ENCODE measurements at places on chromosomes 11 and 22.

- peak; percentile 31 for DNase-seq
Measured at GRCh38 chr11:66641834-66642233, 3.3 kb downstream of the RBM4 start.

DNA sequence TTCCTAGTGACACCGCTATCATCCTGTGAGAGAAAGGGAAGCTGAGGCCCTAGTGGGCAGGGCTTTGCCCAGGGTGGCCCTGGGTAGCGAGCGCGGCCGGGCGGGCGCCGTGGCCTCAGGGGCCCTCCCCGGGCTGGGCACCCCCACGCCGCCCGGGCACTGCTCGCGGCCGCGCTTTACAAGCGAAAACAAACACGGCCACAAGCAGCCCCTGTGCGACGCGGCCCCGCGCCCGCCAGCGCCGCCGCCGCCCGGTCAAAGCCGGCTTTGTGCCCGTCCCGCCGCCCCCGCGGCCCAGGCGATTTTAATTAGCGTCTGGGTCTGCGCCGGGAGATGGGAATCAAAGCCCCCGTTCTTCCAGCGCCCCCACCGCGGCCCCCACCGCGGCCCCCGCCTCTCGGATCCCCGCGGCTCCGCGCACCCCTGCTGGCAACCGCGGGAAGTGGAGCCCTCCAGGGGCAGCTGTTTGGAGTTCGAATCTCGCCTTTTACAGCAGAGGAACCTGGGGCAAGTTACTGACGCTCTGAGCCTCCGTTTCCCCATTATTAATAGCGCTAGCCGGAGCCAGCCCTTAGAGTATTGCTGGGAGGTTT lies 47.9 kb downstream of the CHRDL2 start:
- DNase-seq = peak; percentile 25

DNA sequence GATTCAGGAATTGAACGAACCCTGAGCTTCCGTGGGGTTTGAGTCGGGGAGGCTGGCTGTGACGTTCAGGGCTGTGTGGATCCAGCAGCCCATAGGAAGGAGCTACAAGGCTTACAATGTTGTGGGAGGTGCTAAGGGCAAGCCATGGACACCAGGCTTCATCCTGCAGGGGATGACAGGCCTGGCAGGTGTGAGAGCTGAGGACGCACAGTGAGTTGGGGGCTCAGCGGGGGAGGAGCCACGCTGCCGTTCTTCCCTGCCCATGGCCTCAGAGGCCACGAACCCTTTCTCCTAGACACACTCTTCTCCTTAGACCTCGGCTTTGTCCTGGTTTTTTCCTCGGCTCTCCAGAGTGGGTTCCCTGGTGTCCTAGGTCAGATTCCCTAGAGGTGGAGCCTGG lies 113.3 kb upstream of the SLC22A12 start:
- no peak for DNase-seq

- peak; percentile 15 for DNase-seq
Measured at GRCh38 chr22:31378123-31378522, 21.3 kb upstream of the DRG1 start.

DNA sequence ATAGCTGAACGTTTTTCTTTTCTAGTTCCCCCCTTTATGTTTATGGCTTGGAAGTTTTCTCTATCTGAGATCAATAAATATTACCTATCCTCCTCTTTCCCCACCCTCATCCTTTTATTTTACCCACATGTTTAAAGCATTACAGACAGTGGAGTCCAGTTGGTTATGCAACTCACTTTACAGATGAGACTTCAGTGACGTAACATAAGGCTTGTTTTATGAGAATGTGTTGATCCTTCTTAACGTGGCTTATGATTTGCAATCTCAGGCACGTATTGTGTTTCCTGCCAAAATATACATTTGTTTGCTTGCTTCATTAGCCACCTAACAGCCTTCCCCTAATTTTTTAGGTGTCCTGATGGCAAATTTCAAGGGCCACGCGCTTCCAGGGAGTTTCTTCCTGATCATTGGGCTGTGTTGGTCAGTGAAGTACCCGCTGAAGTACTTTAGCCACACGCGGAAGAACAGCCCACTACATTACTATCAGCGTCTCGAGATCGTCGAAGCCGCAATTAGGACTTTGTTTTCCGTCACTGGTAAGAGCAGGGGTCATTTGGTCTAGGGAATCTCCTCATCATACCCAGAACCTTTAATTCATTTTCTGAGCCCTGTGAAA lies 36.6 kb downstream of the TMEM45B start:
- DNase-seq = peak; percentile 36

DNA sequence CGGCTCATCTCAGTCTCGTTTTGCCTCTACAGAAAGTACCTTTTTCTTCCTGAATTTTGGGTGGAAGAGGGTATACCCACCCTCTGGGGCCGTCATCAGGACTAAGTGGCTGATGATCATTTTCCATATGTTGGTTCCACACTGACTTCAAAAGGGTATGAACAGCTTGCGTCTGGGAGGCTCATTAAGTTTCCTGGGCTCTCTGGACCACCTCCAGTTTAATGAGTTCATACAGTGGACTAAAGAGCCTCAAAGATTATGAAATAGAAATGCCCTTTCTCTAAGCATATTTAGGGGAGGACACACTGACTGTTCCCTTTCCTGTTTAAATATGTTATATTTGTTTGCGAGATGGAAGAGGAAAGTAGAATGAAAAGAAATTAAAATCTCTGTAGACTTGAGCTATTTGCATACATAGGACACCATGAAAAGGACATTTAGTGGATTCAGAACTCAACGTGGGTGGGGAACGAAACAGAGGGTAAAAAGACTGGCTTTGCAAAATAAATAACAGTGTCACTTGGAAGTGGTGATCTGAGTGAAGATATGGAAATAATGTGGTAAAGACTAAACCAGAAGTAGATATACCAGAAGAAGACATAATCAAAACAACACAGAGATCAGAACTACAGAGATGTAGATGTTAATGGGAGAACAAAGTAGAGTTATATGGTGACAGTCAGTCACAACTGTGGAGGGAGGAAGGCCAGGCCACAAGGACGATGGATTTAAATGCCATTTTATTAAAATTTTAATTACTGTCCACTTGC lies 18.7 kb downstream of the LDLRAD3 start:
- DNase-seq = no peak

DNA sequence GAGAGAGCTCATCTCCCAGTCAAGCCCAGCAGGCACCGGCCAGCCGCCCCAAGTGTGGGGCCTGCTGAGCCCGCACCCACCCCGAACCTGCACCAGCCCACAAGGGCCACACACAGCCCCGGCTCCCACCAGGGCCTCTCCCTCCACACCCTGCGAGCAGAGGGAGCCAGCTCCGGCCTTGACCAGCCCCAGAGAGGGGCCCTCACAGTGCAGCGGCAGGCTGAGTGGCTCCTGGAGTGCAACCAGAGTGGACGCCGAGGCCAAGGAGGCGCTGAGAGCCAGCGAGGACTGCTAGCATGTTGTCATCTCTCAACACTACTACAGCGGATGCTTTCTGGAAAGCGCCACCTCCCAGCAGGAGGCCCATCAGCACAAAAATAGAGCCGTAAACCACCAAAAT lies 10.9 kb downstream of the DEFB108B start:
- DNase-seq = no peak

DNA sequence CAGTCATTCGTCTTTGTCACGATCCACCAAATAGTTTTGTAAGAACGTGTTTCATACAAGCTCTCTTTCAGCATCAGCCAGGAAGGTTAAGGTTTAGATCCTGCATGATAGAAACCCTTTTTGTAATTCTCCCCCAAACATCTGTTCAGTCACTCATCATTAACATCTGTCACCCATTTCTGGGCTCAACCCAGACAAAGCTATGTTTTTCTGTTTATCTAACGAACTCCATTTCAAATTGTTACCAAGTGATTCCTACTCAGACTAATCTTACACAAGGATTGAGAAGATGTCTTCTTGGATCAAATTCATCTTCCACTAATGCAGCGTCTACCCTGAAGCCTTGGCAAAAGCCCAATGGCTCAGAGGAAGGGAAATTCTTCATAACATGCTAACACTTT lies 58.8 kb downstream of the FZD4 start:
- peak; percentile 82 for DNase-seq

- DNase-seq = peak; percentile 78
Measured at GRCh38 chr11:122230385-122230755, 114.4 kb upstream of the BLID start.

DNA sequence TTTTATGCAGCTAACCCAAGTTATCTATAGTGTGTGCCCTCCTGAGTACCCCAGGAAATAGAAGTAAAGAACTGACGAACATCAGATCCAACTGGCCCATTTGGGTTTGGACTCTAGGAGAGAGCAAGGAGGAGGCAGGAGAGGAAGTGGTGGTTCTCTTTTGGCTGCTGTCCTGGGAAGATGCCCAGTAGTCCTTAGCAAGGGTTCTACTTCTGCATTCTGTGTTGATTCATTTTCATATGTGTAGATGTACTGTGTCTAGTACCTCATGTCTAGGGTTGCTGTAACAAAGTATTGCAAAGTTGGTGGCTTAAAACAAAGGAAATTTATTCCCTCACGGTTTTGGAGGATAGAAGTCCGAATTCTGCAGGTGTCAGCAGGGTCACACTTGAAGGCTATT lies 6.6 kb upstream of the MMP27 start:
- DNase-seq = no peak

- no peak for DNase-seq
Measured at GRCh38 chr11:134655189-134655989, 243.3 kb upstream of the B3GAT1 start.

GRCh38 chr11:69494851-69495250 lies 13.4 kb downstream of the LINC01488 start:
- no peak for DNase-seq

DNA sequence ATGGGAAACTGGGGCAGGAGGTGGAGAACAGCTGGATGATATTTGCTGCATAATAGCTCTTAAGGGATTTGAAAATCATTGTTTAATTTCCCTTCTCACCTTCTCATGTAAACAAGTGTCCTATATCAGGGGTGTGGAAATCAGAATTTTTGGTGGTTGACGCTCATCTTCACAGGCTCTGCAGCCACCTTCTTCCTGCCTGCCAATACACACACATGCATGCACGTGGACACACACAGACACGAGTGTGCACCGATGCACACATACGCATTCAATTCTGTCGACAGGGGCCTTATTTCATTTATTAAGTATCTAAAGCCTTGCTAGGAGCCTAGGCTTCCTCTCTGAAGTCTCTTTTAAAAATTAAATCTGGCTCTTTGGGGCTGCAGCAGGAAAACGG lies 349.4 kb upstream of the NCAM1 start:
- DNase-seq = no peak

- DNase-seq = no peak
Measured at GRCh38 chr11:13965337-13965736, 2.8 kb downstream of the SPON1 start.

DNA sequence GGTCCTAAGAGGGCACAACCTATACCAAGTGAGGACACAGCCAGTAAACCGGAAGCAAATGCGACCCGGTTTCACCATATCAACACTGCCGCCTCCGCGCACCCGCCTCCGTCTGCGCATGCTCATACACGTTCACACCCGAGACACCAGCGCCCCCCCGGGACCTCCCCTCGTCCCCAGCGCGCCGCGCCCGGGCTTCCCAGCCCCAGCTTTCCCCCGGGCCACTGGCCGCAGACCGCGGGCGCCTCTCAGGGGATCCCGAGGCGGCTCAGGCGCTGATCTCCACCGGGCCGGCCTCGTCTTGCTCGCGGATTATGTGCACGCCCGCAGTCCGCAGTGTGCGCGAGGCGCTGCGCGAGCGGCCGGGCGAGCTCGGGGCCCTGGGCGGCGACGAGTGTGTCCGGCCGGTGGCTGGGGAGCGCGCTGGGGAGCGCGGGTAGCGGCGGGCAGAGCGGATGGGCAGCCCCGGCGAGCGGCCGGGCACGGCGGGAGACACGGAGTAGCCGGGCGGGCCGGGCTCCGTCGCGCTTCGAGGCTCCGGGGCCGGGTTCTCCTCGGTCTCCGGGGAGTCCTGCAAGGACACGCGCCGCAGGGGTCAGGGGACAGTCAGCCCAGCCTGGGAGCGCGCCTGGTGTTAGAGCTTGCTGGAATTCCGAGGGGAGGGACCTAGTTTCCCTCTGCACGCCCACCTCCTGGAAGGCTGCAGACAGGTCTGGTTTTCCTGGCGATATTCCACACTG lies 2.0 kb downstream of the HEPN1 start:
- DNase-seq = peak; percentile 56

DNA sequence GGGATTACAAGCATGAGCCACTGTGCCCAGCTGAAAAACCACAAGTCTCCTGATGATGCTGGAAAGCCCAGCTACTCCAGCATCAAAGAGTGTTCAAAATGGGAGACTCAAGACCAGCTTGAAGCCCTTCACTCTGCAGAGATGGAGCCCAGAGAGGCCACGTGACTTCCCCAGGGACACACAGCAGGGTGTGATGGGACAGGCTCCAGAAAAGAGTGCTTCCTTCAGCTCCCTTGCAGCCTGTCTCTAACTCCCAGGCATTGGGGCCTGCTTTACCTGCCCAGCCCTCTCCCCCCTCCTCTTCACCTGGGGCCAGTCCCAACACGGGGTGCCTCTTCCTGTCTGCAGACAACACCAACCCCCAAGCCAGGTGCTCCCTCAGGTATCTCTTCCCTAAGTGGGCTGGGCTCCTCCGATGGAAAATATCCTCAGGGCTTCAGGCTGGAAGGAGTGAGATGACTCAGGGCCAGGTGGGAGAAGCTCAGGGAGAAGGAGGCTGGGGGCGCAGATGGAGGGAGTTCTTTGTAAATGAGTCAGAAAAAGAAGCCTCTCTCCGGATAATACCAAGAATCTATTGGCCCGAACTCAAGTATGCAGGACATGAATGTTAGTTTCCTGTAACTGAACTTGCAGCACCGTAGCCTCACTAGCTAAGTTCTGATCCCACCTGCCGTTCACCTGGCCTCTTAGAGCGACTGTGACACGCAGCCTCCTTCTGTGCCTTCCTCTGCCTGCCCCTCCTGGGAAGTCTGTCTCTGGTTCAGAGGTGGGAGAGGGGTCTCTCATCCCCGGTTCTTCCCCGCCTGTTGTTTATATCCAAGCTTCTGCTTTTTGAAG lies 326.6 kb downstream of the MN1 start:
- peak; percentile 93 for DNase-seq

- peak; percentile 33 for DNase-seq
Measured at GRCh38 chr11:60953781-60954180, 1.8 kb upstream of the SLC15A3 start.

DNA sequence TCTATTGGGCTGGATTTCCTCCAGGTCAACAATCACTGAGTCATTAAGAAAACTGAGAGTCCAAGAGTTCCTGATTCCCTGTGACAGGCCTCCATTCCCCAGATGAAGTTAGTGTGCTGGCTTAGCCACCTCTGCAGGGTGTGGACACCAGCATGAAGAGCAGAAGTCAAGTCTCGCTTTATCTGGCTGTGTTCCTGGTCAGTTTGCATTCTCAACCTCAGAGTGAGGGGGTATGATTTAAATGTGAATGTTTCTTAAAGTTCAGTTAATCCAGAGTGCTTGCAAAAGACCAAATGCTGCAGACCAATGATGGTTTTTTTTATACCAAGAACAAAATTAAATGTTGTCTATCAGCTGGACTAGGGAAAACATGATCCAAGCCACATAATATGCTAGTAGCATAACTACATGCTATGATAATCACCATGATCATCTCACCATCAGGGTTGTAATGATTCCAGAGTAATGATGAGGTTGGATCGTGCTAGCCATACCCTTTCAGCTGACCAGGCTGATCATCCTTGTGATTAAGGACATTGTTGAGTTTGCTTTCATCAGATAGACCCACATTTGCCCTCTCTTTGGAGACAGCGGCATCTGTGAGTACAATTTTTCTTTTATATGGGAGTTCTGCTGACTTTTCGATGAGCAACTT lies 145.8 kb upstream of the ARHGAP20 start:
- DNase-seq = peak; percentile 48

GRCh38 chr22:44210722-44211121 lies 30.0 kb downstream of the PARVG start:
- DNase-seq = peak; percentile 88

All from AG10803 (cell line).